ENCODE measurements at places on chromosomes 1 and 21.

GRCh38 chr1:98147280-98147679, 226.4 kb upstream of the DPYD start:
- DNase-seq, result no peak

- no peak for DNase-seq
Measured at GRCh38 chr1:12155328-12155727, 11.5 kb upstream of the TNFRSF1B start.

DNA sequence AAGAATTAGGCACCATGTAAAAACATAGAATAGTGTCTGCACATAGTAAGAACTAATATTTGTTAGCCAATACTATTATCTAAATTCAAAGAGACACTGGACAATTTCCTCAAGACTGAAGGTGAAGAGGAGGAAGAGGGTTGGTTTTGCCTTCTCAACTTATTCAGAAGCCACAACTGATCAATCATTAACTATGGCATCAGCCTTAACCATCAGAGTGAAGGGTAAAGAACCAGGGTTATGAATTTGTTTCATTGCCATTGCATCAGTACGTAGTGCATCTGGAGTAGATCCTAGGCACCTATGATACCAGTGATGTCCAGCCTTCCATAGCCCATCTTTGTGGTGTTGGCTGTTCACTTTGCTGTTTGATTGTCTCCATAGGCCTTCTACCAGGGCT, 421.7 kb upstream of the DEPDC1 start:
- DNase-seq, result no peak

DNA sequence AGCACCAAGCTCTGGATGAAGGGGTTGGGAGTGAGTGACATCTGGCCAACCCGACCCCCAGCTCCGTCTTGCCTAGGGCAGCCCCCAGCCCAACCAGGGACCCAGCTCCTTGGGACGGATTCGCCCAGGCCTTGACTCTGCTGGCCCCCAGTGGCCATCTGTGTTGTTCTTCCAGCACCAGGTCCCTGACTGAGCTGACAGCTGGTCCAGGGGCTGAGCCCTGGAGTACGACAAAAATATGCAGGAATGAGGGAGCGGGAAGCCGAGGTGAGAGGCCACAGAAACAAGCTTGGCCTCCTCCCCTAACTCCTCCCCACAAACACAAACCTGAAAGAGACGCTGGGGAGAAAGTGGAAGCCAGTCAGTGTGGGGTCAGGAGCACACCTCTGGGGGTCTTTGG, 55.0 kb upstream of the PAX7 start:
- peak; percentile 12 for DNase-seq

- DNase-seq, result no peak
Measured at GRCh38 chr1:24263746-24264145, 55.4 kb upstream of the GRHL3 start.

GRCh38 chr1:201016211-201016651, 7.3 kb downstream of the KIF21B start:
- no peak for DNase-seq

GRCh38 chr1:231241750-231242149, 738 bp downstream of the GNPAT start:
- DNase-seq, result no peak

GRCh38 chr1:52028328-52028727, 5.3 kb downstream of the KTI12 start:
- DNase-seq, result no peak

- DNase-seq, result no peak
Measured at GRCh38 chr1:75765697-75766355, 20.2 kb upstream of the RABGGTB start.

- DNase-seq, result no peak
Measured at GRCh38 chr1:62082456-62083363, 111.9 kb upstream of the L1TD1 start.

DNA sequence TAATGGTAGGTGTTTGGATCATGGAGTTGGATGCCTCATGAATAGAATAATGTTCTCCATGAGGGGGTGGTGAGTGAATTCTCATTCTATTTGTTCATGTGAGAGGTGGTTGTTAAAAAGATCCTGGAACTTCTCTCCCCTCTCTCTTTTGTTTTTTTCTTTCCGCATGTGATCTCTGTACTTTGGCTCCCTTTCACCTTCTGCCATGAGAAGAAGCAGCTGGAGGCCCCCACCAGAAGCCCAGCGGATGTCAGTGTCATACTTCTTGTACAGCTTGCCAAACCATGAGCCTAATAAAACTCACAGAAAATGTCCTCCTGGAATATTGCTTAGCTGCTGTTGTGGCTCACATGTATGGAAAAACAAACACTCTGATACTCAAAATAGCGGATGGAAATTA, 1212.3 kb upstream of the NCAM2 start:
- DNase-seq, result no peak

All from activated gamma-delta T cell treated with anti-CD3 and anti-CD28 coated beads, Interleukin-2, amount 50 U/mL, for 16 hours (primary cell).